ENCODE measurements at places on chromosomes 13 and 19. TPM values are rescaled to one million over a fixed set of nuclear protein-coding genes. Genes with fewer than 3 reads are reported as not detected.

The CILP2 gene
- total RNA-seq, result 0.12 TPM

The SLC27A1 gene
- total RNA-seq, result 5.0 TPM

The FGF22 gene
- total RNA-seq, result not detected

The IL4I1 gene
- total RNA-seq, result not detected

The SF3A2 gene
- 119 TPM for total RNA-seq

The ZNF584 gene
- 18.1 TPM for total RNA-seq

The MARCHF2 gene
- total RNA-seq, result 8.3 TPM

The KCNN4 gene
- total RNA-seq, result 34.2 TPM

The CCDC8 gene
- not detected for total RNA-seq

The ZNF681 gene
- not detected for total RNA-seq

The MPHOSPH8 gene
- total RNA-seq, result 31.9 TPM

The ZNF441 gene
- 3.4 TPM for total RNA-seq
